Anterior cingulate cortex (tissue), 58 donors: ENCODE measurements at places on chromosomes 12 and 14.

DNA sequence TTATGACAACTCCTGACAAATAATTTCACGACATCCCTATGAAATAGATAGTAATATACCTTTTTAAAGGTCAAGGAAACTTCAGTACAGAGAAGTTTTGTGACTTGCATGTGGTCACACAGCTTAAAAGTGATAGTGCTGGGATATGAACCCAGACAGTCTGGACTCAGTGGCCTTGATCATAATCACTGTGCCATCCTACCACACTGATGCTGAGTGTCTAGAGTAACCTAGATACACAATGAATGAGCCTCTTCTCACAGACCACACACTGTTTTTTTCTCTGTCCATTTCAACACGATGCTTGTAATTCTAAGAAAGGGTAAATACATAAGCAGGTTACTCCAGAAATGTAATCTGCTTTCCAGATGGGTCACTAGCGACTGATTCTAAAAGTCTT is 88.2 kb downstream of the SYNE2 start:
- DNase-seq = no peak

DNA sequence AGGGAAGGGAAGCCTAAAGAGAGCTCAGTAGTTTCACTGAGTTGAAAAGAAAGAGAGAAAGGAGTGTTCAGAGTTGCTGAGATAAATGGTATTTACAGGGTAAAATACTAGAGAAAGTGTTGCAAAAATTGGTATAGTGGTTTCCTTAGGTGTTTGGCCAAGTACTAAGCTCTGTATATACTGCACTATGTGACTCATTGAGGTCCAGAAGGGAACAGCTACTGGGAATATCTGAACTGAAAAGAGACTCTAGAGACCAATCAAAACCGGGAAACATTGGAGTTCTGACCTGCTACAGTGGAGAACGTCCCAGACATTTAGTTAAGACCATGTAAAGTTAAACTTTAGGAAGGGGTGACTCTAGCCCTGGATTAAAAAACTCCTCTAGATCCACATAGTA is 42.7 kb upstream of the ALX1 start:
- no peak for DNase-seq

GRCh38 chr12:28536088-28536487 is 345.8 kb downstream of the CCDC91 start:
- no peak for DNase-seq

GRCh38 chr12:1473418-1473817 is 121.0 kb downstream of the FBXL14 start:
- no peak for DNase-seq
